ENCODE measurements at places on chromosomes 16 and 17.

- no peak for DNase-seq
These were observed 607.2 kb downstream of the WWOX start for GRCh38 chr16:78706637-78707036.

DNA sequence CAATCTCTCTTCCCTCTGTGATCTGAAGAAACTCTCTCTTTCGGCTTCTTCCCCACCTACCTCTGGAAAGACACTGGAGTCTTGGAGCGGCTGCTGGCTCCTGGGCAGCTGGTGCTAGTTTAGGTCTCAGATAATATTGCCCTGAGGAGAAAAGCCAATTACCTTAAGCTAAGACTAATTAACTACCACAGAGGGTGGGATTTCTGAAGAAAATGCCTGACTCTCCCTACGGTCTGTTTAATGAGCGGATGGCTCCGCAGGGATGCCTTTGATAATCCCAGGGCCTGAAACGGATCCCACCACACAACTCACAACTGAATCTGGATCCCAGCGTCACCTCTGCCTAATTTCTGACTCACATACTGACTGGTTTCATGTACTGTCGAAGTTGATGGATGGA lies 127.0 kb upstream of the NLRP1 start:
- no peak for DNase-seq

DNA sequence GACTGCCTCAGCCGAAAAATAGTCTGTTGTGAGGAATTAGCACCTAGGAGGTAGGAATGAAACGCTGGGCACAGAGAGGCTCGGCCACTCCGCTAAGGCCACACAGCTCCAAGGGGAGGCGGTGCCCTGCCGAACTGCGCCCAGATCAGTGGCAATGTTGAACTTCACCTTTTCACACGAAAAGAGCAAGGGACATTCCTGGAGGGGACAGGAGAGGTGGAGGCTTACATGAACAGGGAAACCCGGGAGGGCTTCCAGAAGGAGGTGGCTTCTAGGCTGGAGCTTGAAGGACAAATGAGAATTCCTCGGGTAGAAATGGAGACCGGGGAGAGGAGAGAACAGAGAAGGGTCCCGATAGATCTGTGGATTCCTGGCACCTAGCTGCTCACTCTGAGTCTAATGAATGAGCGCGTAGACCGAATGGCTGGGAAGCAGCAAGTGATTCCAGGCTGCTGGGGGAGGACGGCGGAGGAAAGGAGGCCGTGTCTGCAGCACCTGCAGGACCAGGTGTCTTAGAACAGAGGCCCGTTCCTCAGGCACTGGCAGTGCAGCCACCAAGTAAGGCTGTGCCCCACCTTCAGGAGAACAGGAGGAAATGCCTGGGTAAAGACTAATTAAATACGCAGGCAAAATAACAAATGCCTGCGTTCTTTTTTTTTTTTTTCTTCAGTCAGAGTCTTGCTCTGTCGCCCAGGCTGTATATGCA lies 722 bp upstream of the SLC38A10 start:
- DNase-seq, result peak; percentile 64

- DNase-seq, result no peak
These were observed 279.7 kb downstream of the SLC39A11 start for GRCh38 chr17:72812823-72813222.

- no peak for DNase-seq
These were observed 65.9 kb downstream of the CCT6B start for GRCh38 chr17:34895383-34895782.

GRCh38 chr17:82957961-82958561 lies 118.2 kb upstream of the ZNF750 start:
- no peak for DNase-seq

DNA sequence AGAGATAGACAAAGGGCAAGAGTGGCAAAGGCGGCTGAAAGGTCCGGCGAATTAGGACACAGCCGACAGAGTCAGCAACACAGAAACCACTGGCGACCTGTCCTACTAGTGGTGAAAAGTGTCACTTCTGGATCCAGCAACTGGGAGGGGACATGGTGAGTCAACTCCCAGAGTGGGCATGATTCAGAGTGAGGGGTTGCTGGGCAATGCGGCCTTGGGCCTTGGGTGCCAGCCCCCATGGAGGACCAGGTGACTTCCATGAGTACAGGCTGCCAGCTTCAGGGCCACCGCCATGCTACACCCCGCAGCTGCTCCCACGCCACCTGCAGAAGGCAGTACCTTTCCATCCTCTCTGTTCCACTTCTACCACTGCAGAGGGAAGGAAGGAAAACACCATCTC lies 110.6 kb downstream of the ZFHX3 start:
- DNase-seq, result no peak

DNA sequence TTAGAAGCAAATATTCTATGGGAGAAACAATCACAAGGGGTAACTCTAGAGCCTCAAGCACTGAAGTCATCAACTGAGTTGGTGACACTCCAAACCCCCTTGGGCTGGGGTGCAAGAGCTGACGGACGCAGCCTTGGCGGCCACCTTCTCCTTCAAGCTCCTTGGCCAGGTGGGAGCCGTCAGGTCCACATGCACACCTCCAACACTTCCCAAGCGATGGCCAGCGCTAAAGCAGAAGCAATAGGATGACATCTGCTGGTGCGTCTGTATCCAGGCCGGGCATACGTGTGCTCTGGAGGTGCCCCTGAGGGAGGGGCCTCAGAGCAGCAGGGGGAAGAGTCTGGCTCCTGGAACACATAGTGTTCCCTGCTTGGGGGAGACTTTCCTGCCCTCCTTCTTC lies 12.2 kb upstream of the FOXJ1 start:
- DNase-seq, result no peak

- no peak for DNase-seq
These were observed 1.6 kb downstream of the SUMO2 start for GRCh38 chr17:75181110-75181509.

DNA sequence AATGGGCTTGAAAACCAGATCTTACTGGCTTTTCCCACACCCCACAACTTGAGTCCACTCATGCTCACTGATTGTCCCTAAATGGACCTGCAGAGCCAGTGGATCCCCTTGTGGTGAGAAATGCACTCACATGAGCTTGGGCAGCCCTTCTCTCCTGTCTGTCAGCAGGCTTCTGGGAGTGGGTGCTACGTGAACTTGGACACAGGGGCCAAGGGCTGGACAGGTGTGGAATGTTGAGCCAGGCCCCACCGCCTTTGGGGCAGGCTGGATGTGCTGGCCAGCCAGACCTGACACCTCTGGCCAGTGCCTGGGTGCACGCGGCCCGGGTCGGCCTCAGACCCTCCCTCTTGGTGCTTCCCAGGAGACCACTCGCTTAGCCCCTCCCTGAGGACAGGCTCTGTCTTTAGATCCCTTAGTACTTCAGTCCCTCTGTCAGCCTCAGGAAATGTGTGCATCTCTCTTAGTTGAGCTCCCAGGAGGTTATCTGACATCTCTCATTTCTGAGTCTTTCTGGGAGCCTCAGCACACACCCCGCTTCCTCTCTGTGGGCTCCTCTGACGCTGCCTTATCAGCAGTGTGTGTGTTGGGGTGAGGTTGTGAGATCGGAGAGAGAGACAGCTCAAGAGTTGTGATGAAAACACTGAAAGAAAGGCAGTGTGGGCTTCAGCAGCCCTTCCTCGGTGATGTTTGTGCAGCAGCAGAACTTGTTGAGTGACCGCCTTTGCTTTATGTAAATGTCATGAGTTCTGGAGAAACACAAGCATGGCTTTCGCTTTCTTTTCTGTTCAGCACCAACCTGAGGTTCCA lies 117.0 kb downstream of the RAB11FIP4 start:
- DNase-seq, result no peak

- DNase-seq, result no peak
These were observed 37.8 kb upstream of the CBX4 start for GRCh38 chr17:79877041-79877440.

DNA sequence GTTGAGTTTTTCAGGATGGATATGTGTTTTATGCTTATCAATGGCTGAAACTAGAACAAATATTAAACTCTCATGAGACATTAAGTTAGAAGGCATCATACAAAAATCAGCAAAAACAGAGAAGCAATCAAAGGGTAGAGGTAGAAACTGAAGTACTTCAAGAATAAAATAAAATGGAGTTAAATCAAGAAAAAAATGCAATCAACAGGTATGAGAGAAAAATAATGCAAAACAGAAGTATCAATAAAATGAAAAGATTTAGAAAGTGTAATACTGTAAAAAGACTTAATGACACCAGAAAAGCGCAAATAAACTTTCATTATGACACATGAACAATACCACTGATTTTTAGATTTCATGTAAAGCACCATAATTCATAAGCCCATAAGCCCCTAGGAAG lies 112.3 kb downstream of the SKAP1 start:
- no peak for DNase-seq

GRCh38 chr16:27721531-27722181 lies 171.7 kb downstream of the KATNIP start:
- DNase-seq, result no peak

GRCh38 chr16:22225060-22225459 lies 19.0 kb downstream of the EEF2K start:
- no peak for DNase-seq

DNA sequence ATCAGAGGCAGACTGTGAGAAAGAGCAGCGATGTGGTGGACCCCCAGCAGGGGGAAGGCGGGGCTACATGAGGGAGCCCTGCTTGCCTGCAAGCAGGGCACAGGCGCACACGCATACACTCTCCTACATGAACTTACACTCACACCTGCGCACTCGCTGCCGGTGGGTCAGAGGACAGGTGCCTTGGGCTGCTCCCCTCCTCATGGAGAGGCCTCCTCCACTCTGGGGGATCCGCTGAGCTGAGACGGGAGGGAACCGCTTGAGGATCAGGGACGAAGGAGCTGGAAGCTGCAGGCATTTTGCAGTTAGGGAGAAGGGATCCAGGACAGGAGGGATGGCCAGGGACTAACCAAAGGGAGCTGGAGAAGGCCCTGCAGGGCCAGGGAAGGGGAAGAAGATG lies 14.2 kb downstream of the OSBPL7 start:
- no peak for DNase-seq

GRCh38 chr16:85611444-85612190 lies 1.5 kb upstream of the GSE1 start:
- DNase-seq, result peak; percentile 55

- DNase-seq, result no peak
These were observed 38.0 kb upstream of the PHB1 start for GRCh38 chr17:49452661-49453060.

GRCh38 chr16:88948781-88949490 lies 28.1 kb downstream of the CBFA2T3 start:
- DNase-seq, result no peak

- peak; percentile 58 for DNase-seq
These were observed 27.1 kb downstream of the OGFOD1 start for GRCh38 chr16:56478281-56479049.

DNA sequence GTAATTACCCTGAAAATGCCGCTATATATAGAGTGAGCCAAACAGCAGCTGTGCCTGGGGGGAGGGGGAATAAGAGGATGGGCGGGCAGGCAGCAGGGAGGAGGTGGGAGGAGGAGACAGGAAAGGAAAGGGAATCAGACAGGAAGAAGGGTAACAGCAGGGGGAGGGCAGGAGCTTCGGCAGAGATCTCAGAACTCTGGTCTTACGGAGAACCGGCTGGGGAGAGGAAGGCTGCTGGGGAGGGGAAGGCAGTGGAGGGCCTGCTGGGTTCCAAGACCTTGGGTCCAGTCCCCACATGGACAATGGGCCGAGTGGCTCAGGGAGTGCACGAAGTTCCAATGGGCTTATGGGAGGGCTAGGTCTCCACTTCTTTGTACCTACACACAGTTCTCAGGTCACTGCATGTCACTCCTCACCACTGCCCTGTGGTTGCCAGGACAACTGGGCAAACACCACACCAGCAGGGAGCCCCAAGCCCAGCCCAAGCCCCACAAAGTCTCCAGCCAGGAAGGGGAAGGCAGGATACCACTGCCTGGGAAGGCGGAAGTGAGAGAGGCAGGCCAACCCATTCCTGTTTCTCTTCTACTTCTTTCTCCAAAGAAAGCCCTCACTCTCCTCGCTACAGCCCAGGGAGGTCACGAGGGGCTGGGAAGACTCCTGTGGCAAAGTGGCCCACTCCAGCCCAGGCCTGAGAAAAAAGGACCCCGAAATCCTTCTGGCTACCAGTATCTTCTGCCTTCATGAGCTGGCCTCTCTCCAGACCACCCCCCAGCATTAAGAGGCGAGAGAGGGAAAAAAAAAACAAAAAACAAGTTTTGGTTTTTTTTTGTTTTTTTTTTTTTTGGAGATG lies 25.3 kb downstream of the G6PC3 start:
- peak; percentile 73 for DNase-seq

DNA sequence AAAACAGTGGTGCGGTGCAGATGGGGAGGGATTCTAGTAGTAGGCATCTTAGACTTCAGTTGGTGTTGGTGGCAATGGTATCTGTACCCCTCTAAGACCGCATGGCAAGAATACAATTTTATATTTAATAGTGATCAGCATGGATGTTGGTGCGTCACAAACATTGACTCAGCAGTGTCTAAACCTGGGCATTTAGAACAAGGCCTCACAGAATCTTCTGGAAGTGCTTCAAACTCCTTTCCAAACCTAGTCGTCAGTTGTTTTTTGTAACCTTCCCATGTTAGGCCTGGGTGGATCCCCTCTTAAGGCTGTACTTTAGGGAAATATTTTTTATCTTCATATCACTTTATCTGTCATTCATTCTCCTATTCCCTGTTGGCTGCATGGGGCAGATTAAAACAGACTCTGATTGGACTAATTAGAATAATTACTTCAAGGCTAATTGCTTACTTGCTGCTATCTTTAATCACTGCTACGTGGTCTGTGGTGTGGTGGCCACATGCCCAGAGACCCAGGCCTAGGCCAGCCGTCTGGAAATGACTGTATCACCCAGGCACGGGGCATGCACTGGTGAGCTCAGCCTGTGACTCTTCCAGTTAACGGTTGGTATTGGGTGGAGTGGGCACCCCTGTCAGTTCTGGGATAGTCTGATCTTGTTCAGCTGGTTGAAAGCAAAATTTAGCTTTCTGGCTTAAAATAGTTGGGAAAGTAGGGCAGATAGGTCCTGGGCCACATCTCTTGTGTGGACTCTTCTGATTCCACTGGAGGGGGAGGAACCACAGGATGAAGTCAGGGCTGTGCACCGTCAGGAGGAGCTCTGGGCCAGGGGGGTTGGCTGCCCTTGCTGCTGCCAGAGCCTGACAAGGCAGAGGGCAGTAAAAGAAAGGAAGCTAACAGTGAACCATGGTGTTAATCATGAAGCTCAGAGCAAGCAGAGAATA lies 4.5 kb downstream of the ALKBH5 start:
- DNase-seq, result no peak
